ENCODE measurements at places on chromosomes 2 and 18.

DNA sequence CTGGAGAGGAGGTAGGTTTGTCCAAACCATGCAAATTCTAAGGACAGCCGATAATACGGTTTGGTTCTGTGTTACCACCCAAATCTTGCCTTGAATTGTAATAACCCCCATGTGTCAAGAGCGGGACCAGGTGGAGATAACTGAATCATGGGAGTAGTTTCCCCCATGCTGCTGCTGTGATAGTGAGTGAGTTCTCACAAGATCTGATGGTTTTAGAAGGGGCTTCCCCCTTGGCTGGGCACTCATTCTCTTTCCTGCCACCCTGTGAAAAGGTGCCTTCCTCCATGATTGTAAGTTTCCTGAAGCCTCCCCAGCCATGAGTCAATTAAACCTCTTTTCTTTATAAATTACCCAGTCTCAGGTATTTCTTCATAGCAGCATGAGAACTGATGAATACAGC is 295.2 kb downstream of the NBAS start:
- no peak for DNase-seq

DNA sequence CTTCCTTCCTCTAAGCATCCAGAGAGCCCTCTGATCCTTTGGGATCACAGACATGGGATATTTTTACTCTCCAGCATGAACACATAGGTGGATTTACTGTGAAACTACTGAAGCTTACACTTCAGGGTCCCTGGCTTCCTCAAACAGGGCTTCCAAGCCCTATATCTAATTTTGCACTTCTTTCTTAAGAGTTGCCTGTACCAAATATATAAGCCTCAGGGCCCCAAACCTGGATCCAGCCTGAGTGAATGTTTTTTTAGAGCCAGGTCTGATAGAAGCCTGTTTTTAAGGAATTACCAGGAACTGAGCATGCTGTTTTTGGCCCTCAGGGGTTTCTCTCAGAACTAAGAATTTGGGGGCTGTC is 13.2 kb upstream of the KCMF1 start:
- DNase-seq: peak; percentile 47

GRCh38 chr2:104378853-104379374 is 475.0 kb upstream of the POU3F3 start:
- peak; percentile 71 for DNase-seq

DNA sequence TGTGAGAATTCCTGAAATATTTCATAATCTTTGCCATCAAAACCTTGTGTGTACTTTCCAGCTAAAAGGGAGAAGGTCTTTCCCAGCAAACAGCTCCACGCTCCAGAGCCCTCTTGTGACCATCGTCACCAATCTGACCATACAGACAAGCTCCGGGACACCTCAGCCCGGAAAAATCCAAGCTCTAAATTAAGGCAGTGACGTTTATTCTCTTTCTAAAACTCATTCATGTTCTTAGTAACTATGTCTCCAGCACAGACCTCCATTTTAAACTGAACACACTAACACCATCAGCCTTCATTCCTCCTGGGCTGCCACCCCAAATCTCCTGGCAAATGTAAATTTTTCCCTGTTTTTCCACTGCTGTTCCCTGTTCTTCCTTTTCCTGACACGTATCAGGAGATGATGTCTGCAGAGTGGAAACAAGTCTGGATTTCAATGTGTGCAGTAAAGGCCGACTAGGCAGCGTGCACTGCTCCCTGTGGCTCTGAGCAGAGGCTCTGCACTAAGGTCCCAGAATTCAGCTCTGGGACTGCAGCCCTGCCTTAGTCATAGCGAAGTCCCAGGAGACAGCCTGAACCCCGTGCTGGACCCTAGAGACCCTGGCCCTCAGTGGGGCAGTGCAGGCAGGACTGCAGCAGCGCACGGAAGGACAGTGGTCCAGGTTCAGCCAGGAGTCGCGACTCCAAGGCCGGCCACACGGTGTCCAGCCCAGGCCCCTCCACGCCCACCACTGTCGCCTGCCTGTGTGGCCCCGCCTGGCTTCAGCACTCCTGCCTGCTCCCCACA is 452.5 kb upstream of the SALL3 start:
- no peak for DNase-seq

- DNase-seq: peak; percentile 55
Measured at GRCh38 chr18:13558124-13558523, 168.2 kb downstream of the FAM210A start.

- peak; percentile 98 for DNase-seq
Measured at GRCh38 chr18:50038448-50038847, 156.5 kb downstream of the MYO5B start.

GRCh38 chr2:144331674-144332355 is 188.1 kb downstream of the ZEB2 start:
- DNase-seq: peak; percentile 84

DNA sequence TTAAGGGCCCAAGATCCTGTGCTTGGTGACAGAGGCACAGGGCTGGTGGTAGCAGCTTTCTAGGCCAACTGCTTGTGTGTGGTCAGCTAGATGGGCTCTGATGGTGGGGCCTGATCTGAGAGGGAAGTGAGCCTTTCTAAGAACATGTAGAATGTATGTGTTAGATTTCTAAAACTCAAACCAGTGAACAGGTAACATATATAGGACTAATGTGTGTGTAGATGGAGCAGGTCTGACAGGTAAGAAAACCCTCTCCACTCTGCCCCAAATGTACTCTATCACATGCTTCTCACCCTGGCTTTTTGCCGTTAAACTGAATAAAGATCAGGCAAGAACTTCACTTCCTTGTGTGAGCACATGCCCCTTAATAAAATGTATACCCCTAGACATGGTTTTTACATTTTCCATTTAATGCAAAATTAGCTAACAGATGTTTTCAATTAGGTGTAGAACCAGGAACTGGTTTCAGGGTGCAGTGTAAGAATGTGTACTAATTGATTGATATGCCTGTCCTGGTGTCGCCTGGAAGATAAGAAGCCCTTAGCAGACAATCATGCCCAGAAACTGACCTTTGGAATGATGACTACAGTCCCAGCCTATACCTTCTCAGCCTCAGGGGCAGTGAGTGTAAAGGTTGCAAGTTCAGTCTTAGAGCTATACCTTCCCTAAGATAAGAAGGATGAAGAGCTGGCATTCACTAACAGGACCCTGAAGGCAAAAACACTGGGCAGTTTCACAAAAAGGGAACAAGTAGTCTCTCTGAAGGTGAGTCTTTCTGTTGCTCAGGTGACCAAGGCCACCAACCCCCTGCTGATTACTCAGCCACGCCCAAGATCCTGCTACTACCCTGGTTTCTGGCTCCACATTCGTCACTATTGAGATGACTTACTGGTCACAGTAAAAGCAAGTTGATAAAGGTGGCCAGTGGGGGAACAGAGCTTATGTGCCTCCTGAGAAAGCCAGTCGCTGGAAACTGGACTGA is 71.2 kb downstream of the SPATS2L start:
- DNase-seq: peak; percentile 61

- no peak for DNase-seq
Measured at GRCh38 chr18:77124452-77124922, 8.1 kb downstream of the MBP start.

DNA sequence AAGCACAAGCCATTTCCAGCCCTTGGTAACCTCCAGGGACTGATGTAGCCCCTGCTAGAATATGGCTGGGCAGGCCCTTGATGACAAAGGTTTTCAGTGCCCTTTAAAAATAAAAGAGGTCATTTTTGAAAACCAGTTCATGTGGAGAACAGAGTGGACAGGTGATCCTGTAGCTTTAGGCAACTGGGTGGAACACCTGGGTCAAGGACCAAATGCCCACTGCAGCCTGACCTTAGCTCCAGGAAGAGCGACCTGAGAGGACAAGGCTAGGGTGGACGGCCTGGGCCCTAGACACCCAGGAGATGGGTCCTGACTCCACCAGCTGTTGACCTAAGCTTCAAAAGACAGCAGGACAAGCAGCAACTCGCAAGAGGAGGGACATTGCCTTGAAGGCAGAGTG is 116.6 kb downstream of the LIPG start:
- peak; percentile 34 for DNase-seq

- peak; percentile 29 for DNase-seq
Measured at GRCh38 chr2:224359569-224359968, 42.3 kb downstream of the FAM124B start.

DNA sequence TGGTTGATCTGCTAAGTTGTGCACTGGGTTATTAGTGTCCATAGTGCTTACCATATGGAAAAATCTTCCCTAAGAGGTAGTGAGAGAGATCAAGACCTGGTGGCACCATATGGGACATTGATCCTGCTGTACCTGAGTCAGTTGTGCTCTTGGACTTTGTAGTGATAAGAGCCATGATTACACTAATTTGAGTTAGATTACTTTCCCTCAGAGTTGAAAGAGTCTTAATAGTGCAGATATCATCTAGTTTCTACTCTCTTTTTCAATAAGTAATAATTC is 114.2 kb downstream of the KCNE4 start:
- no peak for DNase-seq
